ENCODE measurements at places on chromosomes 13 and 19. TPM values are rescaled to one million over a fixed set of nuclear protein-coding genes. Genes with fewer than 3 reads are reported as not detected.

The NLRP11 gene
- total RNA-seq: not detected

- H3K27me3 ChIP-seq: peaks cover 99% of the 10 kb centered on the region
- no peak overlapping the region for H3K4me3 ChIP-seq
- H3K4me1 ChIP-seq: no peaks in the 10 kb centered on the region
- H3K27ac ChIP-seq: no peak overlapping the region
Observed at GRCh38 chr19:39110263-39110967, 15.2 kb upstream of the PAK4 start.

DNA sequence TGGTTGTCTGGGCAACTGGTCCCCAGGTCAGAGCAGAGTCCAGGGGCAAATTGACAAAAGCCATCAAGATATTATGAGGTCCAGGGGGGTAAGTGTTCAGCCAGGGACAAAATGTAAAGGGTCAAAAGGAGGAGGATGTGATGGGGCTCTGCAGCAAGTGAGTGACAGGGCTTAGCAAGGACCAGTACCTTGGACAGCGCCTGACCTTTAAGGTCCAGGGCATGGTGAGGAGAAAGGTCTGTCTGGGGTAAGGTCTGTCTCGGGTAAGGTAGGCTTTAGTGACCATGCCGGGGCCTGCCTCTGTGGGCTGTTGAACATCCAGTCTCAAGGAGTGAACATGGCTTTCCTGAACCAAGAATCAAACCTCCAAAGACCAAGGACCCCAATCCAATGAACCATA is 6.3 kb upstream of the ZNF358 start:
- no peak overlapping the region for H3K27ac ChIP-seq
- peaks cover 17% of the 10 kb centered on the region for H3K27me3 ChIP-seq
- H3K4me1 ChIP-seq: peaks cover 10% of the 10 kb centered on the region

The TMPRSS9 gene
- not detected for total RNA-seq

DNA sequence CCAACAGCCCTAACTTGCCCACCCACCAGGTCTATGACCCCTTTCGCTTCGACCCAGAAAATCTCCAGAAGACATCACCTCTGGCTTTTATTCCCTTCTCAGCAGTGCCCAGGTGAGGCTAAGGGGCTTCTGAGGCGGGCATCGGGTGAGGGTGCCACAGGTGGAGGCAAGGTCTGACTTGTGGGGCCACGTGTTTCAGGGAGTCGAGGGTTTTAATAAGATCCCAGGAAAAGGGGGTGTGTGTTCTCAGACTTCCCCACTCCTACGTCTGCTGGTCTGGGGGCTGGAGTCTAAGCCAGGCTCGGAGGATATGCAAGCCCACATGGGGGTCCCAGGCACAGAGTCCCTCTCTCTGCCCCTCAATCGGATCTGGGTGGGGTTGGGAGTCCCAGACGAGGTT is 30.9 kb upstream of the CYP4F8 start:
- H3K4me1 ChIP-seq: peaks cover 4% of the 10 kb centered on the region
- H3K4me3 ChIP-seq: no peak overlapping the region
- no peak for DNase-seq
- no peaks in the 10 kb centered on the region for H3K36me3 ChIP-seq
- no peak overlapping the region for H3K27ac ChIP-seq

- no peaks in the 10 kb centered on the region for H3K27me3 ChIP-seq
- DNase-seq: no peak
- H3K27ac ChIP-seq: no peak overlapping the region
- no peak overlapping the region for H3K4me3 ChIP-seq
- H3K4me1 ChIP-seq: peaks cover 9% of the 10 kb centered on the region
Observed at GRCh38 chr13:97212004-97212403, 10.1 kb upstream of the MBNL2 start.

- no peaks in the 10 kb centered on the region for H3K36me3 ChIP-seq
- H3K4me1 ChIP-seq: no peaks in the 10 kb centered on the region
- no peak overlapping the region for H3K4me3 ChIP-seq
- no peak for DNase-seq
- peaks cover 5% of the 10 kb centered on the region for H3K27me3 ChIP-seq
- no peak overlapping the region for H3K27ac ChIP-seq
Observed at GRCh38 chr13:36728006-36728405, 54.2 kb downstream of the SERTM1 start.

DNA sequence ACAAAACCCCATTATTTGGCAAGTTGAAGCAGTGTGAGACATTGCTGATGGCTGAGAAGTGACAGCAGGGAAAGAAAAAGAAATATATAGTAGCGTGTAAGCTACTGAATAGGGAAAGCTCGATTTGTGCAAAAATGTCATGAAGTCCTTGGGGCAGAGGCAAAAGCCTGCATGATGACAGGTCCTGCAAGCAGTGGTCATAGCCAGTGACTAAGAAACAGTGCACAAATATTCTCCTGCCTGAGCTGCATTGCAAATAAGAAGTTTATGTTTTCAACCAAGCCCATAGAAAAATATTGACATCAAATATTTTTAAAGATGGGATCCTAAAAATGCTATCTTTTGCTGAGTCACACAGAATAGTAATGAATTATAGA is 270.0 kb downstream of the SLITRK6 start:
- H3K27ac ChIP-seq: no peak overlapping the region
- no peaks in the 10 kb centered on the region for H3K36me3 ChIP-seq
- H3K4me3 ChIP-seq: no peak overlapping the region
- no peaks in the 10 kb centered on the region for H3K4me1 ChIP-seq

DNA sequence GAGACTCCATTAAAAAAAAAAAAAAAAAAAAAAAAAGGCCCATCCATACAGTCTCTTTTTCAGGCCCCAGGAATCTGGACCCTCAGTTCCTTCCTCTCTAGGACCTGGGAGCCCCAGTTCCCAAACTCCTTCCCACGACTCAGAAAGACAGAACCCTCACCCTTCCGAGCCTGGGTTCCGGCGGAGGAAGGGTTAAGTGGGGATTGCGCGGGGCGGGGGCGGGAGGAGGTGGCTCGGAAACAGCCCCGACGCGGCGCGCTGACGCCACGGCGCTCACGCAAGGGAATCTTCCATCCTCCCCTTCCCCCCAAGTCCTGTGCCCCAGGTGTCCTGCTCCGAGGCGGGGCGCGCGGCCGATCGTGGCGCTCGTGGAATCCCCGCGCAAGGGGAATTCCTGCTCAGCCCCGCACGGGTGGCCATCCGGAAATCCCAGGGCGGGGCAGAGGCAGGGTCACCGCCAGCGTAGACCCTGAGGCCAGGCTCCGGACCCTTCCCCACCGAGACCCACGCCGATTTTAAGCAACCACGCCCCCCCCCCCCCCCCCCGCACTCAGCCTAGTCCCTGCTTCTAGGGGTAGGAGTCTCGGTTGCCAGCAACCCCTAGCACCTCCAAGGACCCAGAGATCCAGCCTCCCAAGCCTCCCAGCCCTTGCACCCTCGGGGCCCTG is 659 bp downstream of the NFKBID start:
- H3K27ac ChIP-seq: peak overlapping the region; percentile 77
- peaks cover 33% of the 10 kb centered on the region for H3K4me1 ChIP-seq

The PRR20B gene
- not detected for total RNA-seq

GRCh38 chr19:7833225-7834099 is 3.4 kb downstream of the EVI5L start:
- peak; percentile 82 for DNase-seq
- H3K27ac ChIP-seq: peak overlapping the region; percentile 73
- no peaks in the 10 kb centered on the region for H3K27me3 ChIP-seq

Measured in left ventricle myocardium inferior (tissue), 1 donor.